MG63 (cell line): ENCODE measurements at places on chromosomes 1 and 21. TPM values are rescaled to one million over a fixed set of nuclear protein-coding genes. Genes with fewer than 3 reads are reported as not detected.
A peak's percentile ranks its signal among the peaks of the same experiment; 100 is the strongest.

DNA sequence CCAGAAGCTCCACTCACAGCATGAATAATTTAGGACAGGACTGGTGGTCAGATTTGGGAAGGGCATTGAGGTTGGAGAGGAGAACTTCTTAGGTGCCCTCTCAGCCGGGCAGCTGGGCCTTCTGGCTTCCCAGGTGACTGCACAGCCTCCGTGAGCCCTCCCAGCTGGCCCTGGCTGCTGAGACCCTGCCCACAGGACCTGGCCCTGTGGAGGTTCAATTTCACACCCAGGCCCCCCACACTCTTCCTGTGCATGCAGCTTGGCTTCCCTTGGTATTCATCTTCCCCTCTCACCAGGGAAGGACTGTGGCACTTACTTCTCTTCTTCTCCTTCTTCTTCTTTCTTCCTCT is 50.6 kb downstream of the NDUFS5 start:
- no peak for DNase-seq

- peak; percentile 39 for DNase-seq
Measured at GRCh38 chr1:193589597-193590040, 403.2 kb upstream of the B3GALT2 start.

GRCh38 chr21:41866274-41866809 is 12.8 kb downstream of the PRDM15 start:
- no peak for DNase-seq

DNA sequence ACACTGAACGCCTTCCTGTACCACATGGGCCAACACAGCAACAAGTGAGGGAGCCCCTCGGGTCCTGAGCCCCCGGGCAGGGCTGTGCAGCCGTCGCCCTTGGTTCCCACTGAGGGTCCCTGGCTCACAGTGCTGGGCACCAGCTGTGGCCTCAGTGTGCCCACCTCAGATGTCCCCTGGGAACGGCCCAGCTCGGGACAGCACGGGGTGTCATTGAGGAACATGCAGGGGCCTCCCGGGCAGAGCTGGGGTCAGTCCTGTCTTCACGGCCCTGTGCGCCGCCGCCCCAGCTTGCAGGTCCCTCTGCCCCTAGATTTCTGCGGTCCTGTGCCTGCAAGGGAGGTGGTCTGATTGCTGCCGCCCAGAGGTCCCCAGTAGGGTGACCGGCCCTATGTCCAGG is 17.7 kb downstream of the ATAD3B start:
- DNase-seq, result no peak

DNA sequence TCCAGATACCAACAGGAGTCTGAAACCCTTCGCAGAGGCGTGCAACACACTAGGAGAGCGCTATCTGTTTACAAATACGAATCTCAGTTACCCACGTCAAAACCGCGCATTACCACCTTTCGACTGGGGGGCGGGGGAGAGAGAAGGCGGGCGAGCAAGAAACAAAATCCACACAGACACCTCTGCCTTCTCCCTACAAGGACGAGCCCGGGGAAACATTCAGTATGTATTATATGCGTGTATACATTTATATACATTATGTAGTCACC is 722 bp downstream of the TUT4 start:
- peak; percentile 41 for DNase-seq

The UROD gene
- total RNA-seq, result 99.8 and 133 TPM in 2 replicates

DNA sequence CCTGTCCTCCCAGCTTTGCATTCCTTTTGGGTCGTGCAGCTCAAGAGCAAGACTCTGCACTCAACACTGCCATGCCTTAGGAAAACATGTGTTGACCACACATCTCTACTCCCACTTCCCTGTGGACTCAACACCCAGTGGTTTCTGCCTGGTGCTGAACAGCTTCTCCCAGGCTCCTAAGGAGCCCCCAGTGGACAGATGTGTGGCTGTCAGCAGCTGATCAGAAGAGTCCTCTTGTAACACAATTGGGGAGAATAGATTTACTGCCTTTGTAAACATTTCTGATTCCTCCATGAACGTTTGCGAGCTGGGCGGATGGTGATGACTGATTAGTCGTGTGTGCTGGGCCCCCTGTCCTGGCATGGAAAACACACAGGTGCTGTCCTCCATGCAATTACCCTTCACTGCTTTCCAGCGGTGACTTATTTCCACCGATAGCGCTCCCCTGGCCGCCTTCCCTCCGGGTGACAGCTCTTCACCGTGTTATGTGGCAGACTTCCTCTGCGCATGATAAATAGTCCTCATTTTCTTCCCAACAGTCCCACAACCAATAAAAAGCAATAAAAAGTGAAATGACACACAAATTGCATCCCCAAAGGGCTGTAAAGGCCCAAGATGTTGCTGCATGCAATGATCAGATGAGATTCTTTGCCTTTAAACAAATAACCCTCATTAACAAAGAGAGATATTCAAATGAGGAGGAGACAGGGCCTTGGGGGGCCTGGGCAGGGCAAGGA is 249.4 kb upstream of the AJAP1 start:
- no peak for DNase-seq

DNA sequence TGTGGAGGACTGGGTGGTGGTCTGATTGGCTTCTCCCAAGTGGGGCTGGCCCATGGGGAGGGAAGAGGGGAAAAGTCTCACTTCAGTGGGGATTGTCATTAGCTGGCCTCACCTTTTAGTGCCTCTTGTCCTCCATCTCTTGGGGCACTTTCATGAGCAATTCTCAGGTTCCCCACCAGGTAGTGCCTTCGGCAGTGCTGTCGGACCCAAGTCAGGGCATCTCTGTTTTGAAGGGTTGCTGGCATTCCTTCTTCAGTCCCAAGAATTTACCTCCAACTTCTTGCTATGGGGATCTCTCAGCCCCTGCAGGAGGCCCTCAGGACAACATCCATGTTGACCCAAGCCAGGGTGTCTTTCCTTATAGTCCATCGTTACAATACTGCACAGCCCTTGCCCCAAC is 54.7 kb upstream of the F3 start:
- DNase-seq, result no peak

GRCh38 chr1:238345837-238346236 is 455.1 kb upstream of the ZP4 start:
- DNase-seq, result no peak

- DNase-seq, result no peak
Measured at GRCh38 chr1:76303340-76303717, 228.8 kb downstream of the ST6GALNAC3 start.

DNA sequence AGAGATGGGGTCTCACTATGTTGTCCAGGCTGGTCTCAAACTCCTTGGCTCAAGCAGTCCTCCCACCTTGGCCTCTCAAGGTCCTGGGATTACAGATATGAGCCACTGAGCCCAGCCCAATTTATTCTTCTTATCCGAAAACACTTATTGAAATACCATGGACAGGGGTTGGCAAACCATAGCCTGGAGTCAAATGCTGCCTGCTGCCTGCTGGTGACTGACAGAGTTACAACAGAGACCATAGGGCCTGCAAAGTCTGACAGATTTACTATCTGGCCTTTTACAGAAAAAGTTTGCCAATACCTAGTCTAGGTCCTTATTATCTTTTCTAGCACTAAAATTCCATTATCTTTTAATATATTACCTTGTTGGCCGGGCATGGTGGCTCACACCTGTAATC is 87.1 kb upstream of the ZNF281 start:
- DNase-seq, result no peak

- no peak for DNase-seq
Measured at GRCh38 chr1:43402089-43402865, 12.6 kb downstream of the SZT2 start.

DNA sequence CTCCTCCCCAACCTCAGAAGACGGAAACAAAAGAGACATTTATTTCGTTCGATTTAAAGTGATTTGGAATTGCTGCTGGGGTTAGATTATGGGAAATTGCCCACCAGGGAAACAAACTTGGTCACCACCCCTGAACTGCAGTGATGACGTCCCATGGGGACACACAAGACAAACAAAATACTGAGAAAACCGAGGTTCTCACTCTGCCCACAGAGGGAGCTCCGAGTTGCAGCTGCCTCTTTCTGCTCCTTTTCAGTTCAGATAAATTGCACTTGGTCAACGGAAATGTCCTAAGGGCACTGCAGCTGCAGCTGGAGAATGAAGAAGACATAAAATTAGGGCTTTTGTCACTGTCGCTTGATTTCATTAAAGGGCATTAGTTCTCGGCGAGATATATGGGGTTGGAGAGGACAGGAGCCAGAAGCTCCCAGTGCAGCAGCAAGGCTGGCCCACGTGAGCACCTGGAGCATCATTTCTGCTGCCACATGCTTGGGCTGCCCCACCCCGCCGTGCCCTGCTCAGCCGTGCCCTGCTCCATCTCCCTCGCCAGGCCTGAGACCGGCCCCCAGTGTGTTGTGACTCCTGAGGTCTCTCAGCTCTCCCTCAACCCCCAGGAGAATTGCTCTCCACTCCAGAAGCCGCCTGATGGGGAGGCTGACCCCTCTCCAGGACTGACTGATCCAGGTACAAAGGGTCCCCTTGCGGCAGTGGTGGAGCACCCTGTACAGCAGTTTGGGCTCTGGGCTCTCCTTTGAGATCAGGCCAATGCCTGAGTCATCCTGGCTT is 231.7 kb upstream of the AJAP1 start:
- DNase-seq, result no peak

GRCh38 chr1:207024202-207025145 is 8.1 kb downstream of the C1orf116 start:
- no peak for DNase-seq

GRCh38 chr1:86137436-86137835 is 19.1 kb downstream of the COL24A1 start:
- DNase-seq, result no peak

GRCh38 chr21:44870748-44871495 is 2.6 kb downstream of the PTTG1IP start:
- DNase-seq, result peak; percentile 23

- DNase-seq, result no peak
Measured at GRCh38 chr1:6528492-6528891, 25.8 kb downstream of the NOL9 start.

DNA sequence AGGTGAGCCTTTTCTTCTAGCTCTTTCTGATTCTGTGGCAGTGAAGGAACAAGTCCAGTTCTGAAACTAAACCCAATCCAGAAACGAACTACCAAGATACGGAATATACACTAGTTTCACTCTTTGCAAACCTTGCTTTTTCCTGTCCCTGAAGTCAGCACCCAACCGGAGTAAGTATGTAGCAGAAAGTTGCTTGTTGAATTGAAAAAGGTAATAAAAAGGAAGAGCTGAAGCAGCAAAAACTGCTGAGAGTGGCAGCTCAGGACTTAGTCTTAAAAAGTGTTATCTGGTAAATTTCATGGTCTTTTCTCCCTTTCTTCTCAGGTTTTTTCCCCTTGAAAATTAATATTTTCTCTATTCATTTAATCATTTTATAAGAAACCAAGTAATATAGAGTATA is 9.4 kb upstream of the NT5C1A start:
- DNase-seq, result no peak

GRCh38 chr1:116873680-116874271 is 35.9 kb upstream of the PTGFRN start:
- no peak for DNase-seq

DNA sequence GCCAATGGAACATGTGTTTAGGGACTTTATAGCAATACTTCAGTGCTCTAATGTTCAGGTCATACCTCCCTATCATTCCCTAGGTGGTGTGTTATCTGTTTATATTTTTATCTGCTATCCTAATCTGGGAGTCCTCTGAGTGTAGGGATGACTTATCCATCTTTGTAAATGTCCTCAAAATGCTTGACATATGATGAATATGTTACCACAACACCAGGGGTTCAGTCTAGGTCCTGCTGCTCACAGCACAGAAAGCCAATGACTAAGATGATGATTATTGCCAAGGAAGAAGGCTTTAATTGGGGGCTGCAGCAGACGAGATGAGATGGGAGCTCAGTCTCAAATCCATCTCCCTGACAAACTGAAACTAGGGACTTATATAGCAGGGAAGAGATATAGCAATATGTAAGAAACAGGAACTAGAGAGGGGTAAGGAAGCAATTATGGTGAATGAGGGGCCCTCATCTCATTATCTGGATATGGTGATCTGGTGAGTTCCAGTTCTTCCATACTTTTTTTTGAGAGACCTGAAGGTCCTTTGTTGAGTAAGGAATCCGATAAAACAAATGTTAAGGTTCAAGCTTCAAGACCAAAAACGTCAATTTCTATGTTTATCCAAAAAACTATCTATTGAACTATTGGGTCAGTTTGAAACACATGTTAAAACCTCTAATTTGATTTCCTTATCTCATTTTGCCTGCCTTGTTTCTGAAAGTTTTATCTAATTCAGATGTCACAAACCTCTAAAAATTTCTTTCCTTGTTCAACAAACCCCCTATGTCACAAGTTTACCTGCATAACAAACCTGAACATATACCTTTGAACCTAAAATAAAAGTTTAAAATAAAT is 256.7 kb upstream of the CACYBP start:
- DNase-seq, result no peak

GRCh38 chr1:184301227-184301626 is 85.6 kb upstream of the C1orf21 start:
- DNase-seq, result no peak

DNA sequence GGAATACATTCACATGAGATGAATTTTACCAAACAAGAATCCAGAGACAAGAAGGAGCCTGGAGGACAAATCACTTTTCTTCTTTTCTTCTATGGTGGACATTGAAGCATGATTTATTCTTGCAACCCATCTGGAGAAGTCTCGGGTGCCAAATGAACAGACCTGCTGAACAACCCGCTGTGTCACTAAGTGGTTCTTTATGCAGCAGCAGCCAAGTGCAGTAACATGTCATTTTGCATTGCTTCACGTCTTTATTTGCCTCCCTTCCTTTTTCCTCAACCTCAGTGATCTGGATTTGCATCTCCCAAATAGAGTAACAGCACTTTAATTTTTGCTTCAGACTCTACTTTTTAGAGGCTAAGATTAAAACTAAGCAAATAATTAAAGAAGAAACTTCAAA is 50.0 kb upstream of the TENT5C start:
- DNase-seq, result no peak

The S100A7A gene
- total RNA-seq, result not detected in 2 replicates

The ACKR1 gene
- not detected in 2 replicates for total RNA-seq

The SNX7 gene
- total RNA-seq, result 120 and 173 TPM in 2 replicates

The ADCY10 gene
- 0.13 TPM in 1 of 2 replicates, not detected in the other for total RNA-seq

GRCh38 chr21:45791562-45792418 is 148.3 kb downstream of the PCBP3 start:
- DNase-seq, result no peak

- DNase-seq, result no peak
Measured at GRCh38 chr1:165050246-165050645, 306.3 kb downstream of the LMX1A start.

- DNase-seq, result no peak
Measured at GRCh38 chr1:928825-929661, 5.3 kb downstream of the SAMD11 start.

DNA sequence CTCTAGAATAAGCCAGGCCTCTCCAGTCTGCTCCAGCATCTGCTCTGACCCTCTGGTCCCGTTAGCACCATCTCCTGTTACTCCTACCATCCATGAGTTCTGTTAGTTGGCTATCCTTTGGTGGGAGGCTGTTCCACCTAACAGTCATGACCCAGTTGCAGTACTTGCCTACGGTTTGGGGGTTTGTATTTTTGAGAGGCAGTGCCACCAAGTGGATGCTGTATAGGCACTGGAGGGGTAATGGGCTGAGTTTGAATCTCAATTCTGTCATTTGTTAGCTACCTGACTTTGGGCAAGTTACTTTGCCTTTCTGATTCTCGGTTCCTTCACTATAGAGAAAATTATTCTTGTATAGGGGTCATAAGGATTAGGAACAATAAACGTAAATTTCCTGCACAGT is 12.1 kb upstream of the C8B start:
- DNase-seq, result no peak

GRCh38 chr1:231885209-231885854 is 258.7 kb downstream of the DISC1 start:
- DNase-seq, result no peak

The SEMA6C gene
- total RNA-seq, result 1.4 TPM in 1 of 2 replicates, not detected in the other

The MYOG gene
- total RNA-seq, result not detected in 2 replicates

The RNF19B gene
- 5.0 and 6.9 TPM in 2 replicates for total RNA-seq

The PRKAB2 gene
- 9.5 and 16.0 TPM in 2 replicates for total RNA-seq
